ENCODE measurements at places on chromosomes 1 and 21.

DNA sequence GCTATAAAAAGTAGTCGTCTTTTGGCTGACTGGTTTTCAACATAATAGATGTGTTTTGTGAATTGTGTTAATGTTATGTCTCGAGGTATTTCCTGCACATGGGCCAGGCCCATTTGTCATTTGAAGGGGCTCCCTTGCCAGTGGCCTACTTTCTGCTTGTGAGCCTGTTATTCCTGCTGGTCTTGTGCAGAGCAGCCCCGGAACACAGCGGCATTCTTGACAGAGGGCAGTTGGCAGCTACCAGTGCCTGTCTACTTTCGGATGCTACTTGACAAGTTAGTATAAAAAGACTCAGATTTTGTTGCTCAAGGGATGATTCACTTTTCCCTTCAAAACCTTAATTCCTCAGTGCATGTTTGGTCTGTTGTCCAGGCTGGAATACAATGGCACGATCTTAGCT, 28.5 kb downstream of the PGM1 start:
- no peak for DNase-seq

DNA sequence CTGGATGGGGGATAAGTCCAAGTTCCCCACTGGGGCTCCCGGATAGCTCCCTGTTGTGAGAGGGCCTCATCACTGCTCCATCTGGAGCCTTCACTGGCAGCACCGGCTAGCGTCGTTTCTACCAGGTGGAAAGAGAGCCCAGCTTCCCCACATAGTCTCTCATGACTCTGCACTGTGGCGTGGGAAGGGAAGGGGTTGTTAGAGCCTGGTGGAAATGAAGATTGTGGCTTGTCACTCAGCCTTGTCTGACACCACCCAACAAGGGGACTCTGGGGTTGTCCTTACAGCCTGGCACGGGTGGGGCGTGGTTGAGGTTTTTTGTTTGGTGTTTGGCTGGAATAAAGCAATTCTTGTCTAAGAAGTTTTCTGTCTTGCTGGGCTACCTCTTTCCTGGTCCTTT, 94.6 kb downstream of the ADARB1 start:
- DNase-seq: no peak

GRCh38 chr1:96641282-96641681, 80.3 kb upstream of the PTBP2 start:
- DNase-seq: no peak

DNA sequence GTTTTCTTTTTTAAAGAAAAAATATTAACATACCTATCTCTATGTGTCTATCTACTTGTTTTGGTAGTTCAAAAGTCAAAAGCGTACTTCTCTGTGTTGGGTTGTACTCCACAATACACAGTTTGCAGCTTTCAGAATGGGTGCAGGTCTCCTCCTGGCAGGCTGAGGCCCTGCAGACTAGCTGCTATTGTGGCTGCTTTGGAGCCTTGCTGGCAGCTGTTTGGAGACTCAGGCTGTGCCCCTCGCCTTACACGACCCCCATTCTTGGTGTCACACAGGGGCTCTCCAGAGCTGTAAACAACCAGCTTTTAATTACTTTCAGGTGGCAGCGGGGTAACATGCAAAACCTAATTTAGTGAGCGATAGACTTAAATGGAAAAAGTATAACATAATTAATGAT, 160.4 kb downstream of the DSCAM start:
- no peak for DNase-seq

DNA sequence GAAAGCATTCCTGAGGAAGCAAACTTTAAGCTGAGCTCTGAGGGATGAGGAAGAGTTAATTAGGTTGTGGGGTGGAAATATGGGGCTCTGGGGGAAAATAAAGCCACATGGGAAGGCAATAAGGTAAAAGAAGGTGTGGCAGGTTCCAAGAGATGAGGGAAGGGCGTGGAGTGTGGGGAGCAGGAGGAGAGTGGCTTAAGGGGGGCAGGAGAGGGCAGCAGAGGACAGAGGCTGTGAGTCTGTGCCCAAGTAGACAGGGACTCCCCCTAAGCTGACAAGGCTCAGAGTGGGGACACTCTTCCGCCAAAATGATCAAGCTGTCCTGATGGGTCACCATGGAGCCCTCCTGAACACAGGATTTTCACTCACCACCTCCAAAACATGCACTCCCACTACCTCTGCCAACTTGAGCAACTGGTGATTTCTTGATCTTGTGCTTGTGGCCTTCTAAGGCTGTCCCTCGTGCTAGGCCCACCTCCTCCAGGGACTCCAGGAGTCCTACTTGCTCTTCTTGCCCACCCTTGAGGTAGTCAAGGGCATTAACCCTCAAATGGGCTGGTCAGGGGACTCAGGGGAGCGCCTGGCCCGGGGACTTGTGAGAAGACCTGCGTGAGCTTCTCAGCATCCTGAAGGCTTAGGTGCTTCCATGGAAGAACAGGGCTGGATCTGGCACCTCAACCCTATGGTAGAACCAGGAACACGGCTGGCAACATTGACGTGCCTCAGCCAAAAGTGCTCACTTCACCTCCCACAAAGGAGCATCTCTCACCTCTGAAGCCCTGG, 23.4 kb downstream of the DMAP1 start:
- no peak for DNase-seq

DNA sequence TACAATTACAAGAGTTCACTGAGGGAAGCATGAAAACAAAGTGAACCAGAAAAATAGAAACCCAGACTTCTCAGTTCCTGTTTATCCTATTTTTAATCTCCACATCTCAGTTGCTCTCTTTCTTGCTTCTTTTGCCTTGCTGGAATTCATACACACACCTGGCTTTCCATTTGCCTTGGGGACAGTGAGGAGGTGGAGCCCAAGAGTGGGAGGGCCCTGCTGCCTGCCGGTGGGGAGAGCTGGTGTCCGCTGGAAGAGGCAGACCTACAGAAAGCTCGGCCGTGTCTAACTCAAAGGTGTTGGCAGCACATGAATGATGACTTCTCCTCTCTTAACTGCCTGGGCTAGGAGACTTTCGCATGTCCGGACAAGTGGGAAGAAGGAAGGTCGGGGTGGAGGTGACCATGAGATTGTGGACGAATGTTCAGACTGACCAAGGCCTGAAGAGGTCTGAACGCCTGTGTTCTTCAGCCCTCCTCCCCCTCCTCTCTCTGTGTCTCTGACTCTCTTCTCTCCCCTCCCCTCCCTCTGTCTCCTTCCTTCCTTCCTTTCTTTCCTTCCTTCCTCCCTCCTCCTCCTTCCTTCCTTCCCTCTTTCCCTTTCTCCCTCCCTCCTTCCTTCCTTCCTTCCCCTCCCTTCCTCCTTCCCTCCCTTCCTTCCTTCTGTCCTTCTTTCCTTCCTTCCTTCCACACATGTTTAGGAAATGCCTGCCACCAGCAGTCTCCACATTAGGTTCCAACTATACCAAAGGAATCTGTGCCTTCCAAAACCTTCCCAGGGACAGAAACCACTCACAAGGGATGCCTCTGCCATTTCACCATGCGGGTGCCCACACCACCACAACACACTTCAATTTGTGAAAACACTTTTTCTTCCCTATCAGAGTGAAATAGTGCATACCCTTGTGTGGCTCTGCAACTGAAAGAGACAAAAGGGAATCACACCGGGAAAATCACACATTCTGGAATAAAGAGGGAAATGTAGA, 157.3 kb upstream of the RUNX1 start:
- no peak for DNase-seq

GRCh38 chr1:232951180-232951579, 769 bp downstream of the NTPCR start:
- DNase-seq: peak; percentile 48

DNA sequence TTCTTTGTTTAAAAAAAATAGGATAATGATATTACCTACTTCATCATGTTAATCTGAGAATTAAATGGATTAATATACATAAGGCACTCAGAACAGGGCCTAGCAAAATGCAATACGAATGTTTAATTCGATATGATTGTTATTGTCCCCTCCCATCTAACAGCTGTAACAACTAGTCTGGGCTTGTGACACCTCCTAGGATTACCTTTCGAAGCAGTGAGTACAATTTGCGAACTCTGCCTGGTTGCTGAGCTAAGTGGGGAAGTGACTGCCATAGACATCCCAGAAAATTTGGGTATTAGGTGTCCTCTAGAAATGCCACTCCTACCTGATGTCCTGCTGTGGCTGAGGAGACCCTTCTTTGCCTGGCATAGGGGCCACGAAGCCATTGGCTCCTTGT, 3.0 kb downstream of the RASSF5 start:
- DNase-seq: no peak

- DNase-seq: no peak
Observed at GRCh38 chr1:203547771-203548421, 53.9 kb downstream of the OPTC start.

DNA sequence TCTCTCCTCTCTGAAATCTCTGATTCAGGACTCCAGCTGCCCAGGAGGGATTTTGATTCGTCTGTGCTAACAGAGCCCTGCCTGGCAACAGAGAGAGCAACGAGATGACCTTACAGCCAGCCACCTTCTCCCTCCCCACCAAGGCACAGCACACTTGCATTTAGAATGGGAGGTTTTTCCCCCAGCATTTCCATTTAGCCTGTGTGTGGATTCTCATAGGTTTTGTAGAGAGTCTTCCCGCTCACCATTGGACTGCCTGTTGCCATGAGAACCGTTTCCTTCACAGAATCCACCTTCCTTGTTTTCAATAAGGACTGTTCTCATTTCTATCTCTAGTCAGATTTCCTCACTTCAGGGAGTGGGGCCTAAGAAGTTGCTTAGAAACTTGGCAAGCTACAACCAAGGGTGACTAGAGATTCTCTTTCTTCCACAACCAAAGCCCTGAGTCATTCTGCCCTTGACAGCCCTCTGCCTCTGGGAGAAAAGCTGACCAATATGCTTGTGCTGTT, 5.8 kb upstream of the IKBKE start:
- no peak for DNase-seq

- no peak for DNase-seq
Observed at GRCh38 chr21:41398831-41399230, 27.2 kb upstream of the MX1 start.

DNA sequence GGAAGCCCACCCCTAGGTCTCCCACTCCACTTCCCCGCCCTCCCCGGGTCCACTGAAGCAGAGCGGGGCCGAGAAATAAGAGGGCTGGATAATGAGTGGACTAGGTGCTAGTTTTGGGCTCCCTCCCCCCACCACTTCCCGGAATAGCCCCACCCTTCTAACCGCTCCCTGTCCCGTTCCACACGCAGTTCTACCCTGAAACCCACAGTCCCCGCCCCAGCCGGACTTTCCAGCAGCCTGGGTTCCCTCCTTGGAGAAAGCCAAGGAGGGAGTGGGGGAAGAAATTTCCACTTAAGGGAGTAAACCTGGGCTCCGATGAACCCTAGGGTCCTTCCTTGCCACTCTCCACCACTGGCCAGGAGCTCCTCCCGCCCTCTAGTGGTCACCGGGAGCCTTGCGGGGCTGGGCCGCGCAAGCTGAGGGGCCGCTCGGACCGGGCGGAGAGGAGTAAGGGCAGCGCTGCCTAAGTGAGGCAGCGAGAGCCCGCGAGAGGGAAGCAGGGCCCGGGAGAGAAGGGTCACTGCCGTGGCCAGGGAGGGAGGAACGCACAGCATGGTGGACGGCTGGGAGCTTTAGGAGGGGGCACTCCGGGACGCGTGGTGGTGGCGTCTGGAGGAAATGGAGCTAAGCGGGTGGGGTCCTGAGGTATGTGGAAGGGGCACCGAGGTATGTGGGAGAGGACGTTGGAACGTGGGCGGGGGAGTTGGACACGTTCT, 14.3 kb downstream of the THBS3 start:
- DNase-seq: peak; percentile 82

- peak; percentile 47 for DNase-seq
Observed at GRCh38 chr1:213244664-213245091, 193.6 kb downstream of the RPS6KC1 start.

DNA sequence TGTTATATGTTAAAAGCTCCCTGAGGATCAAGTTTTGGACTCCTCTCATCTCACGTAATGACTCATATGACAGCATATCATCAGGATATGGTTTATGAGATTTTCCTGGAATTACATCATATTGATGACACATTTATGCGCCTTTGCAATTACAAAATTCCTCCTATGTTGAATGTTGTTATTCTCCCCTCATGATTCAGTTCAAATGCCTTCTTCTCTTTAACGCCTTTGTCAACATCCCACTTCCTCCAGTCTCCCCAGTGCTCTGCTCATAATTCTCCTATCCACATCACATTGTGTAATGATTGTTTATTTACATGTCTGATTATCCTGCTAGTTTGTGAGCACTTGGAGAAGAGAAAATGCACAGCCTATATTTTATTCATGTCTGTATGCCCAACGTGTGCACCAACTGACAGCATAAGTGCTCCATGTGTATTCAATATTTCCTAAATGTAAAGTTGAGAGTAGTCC, 80.9 kb upstream of the BACH1 start:
- no peak for DNase-seq

- no peak for DNase-seq
Observed at GRCh38 chr21:16424331-16424751, 694.6 kb downstream of the USP25 start.

DNA sequence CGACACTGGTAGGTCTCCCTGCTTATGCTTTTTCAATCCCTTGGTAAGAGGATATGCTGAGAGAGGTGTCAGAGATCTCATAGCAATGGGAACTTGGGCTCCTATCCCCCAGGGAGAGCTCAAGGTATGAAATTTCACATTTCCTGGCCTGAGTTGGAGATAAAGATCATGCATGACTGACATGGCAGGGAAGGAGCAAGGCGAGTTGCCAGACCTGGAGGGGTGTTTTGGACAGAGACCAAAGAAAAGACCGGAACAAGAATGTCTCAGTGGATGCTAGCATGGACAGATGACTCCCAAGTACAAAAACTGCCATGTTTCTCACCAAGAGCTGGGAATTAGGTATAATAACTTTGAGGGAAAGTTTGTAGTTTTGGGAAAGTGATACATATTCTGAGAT, 334.1 kb upstream of the B3GALT2 start:
- no peak for DNase-seq

DNA sequence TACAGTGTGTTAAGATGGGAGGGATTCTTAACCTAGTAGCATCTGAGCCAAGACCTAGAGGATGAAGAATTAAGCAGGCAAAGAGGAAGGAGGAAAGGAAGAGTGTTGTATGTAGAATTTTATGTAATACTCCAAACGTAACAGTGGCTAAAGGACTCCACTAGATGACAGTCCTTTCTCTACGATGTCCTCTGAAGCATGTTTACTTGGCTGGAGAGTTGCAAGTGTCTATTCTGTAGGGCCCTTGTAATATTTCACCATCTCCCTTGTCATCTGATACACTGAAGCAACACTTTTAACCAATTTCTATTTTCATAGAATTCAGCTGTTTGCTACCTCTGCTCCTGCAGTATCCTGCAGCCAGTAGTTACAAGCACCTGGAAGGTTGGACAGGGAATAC, 2.2 kb upstream of the YBX1 start:
- DNase-seq: no peak

DNA sequence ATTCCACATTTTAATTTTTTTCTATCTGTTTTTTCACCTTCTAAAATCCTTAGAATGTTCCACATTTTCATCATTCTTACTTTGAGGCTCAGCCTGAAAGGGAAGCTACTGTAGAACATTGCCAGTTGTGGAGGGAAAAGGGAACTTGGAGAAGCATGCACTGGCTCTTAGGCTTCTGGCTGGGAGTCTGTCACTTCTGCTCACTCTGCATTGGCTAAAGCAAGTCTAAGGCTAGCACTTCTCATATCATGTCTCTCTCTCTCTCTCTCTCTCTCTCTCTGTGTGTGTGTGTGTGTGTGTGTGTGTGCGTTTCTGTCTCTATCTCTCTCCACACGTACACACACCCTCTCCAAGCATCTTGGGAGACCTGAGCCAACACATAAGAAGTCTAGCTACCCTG, 49.6 kb upstream of the ADAR start:
- DNase-seq: no peak

GRCh38 chr1:65197636-65198035, 49.6 kb downstream of the AK4 start:
- DNase-seq: no peak
